ENCODE measurements at places on chromosomes 5 and 9.

DNA sequence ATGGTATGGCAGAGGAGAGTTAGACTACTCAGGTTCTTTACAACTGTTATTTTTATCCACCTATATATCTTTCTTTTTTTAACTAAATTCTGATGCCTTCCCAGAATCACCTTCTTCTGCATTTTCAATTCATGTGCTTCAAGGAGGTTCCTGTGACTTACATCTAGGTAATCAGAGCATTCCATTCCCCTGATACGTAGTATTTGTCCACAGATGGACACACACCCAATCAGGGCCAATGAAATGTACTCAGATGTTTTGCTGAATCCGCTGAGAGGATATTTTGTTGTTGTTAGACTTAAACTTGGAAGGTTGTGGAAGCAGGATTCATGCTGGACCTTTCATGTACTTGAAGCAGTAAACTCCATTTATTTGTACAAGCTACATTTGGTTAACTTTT, 159.4 kb upstream of the FER start:
- no peak for DNase-seq

GRCh38 chr5:174736331-174736721, 11.9 kb downstream of the MSX2 start:
- DNase-seq: no peak

DNA sequence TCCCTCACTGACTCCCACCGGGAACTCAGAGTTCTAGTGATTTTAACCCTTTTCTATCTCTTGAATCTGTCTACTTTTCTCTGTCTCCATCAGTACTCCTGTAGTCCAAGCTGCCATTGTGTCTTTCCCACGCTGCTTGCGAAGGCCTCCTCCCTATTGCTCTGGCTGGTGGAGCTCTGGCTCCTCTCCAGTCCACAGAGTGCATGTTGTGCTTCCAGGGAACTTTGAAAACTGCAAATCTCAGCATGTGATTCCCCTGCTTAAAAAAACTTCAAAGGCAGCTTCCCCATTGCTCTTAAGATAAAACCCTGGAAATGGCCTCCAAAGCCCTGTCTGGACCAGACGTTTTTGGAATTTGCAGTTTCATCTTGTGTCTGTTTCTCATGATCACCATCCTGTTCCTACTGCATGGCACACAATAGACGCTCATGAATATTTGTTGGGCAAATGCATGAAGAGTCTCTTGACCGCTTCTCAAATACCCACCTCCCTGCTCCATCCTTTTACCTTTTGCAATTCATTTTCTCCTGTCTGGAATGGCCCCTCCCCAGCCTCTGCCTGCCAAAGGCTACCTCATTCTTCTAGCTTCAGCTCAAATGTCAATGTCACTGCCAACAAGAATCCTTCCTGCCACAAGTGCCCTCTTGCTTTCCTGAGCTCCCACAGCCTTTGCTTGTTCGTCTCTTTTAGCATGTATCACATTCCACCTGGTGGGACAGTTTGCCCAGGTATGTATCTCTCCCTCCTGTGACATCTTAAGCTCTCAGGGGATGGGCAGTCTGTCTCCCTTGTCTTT, 293.2 kb downstream of the ARHGAP26 start:
- DNase-seq: no peak

- no peak for DNase-seq
Observed at GRCh38 chr5:167485061-167485774, 806.2 kb upstream of the WWC1 start.

DNA sequence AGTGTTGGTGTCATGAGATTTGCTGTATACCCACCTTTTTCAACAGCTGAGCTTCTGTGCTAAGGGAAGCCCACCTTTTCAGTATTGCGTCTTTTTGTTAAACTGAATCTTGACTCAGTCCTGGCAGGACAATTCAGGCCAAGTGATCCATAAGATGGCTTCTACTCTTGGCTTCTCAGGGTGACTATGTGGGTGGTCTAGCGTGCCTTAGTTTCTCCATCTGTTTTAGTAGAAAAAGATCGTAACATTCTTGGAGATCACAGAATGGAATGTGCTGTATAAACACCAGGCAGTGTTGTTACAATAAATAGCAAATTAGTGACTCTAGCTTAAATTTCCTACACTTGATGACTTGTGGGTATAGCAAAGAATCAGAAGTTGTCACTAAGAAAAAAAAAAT, 66.6 kb downstream of the PCSK5 start:
- no peak for DNase-seq

GRCh38 chr5:5983261-5983980, 394.9 kb downstream of the MED10 start:
- no peak for DNase-seq

- no peak for DNase-seq
Observed at GRCh38 chr9:97933297-97933998, 4.5 kb downstream of the HEMGN start.

DNA sequence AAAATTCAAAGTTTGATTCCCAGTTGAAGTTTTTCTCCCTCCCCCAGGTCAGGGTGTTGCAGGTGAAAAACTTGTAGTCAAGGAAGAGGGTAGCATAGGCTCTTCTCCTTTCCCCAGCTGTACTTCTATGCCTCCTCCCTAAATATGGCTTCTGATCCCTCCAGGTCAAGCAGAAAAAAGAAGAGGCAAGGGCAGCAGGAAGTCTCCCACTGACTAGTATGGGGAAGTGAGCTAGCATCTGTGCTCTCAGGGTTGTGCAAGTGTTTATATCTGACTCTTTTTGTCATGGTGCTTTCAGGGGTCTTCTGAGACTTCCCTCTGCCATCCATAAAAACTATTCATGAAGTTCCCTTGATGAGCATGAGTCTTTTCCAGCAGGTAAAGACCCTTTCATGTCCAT, 76.0 kb downstream of the ATPSCKMT start:
- DNase-seq: no peak

DNA sequence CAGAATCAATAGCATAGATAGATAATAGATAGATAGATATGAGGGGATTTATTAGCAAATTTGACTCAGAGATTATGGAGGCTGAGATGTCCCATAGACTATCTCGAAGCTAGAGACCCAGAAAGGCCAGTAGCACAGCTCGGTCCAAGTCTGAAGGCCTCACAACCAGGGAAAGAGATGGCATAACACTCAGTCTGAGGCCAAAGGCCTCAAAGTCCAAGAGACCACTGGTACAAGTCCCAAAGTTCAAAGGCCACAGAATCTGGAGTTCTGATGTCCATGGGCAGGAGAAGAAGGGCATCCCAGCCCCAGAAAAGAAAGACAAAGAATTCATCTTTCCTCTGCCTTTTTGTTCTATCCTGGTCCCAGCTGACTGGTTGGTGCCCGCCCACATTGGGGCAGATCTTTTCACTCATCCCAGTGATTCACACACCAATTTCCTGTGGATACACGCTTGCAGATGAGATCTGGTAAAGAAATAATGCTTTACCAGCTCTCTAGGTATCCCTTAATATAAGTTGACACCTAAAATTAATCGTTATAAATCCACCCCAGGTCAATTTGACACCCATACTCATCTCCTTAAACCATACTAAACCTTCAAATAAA, 127.8 kb upstream of the FBN2 start:
- DNase-seq: no peak
